ENCODE measurements at places on chromosomes 7 and 10.

- DNase-seq: no peak
Observed at GRCh38 chr10:63128443-63128842, 4.7 kb upstream of the NRBF2 start.

DNA sequence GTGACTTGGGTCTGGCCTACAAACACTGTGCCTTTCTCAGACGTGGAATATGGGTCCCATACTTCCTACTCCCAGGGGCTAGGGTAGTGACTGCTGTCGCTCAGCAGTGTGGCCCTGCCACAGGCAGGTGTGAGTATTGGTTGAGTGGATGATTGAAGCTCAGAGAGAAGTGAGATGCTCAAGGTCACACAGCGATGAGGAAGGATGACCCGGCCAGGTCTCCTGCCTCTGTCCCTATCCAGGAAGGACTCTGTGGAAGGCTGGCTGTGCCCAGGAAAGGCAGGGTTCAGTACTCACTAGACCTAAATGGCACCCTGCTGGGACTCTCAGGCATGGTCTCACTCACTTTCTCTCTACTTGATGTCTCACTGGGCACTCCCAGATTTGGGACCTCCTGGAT lies 2.8 kb downstream of the PRF1 start:
- DNase-seq: no peak

DNA sequence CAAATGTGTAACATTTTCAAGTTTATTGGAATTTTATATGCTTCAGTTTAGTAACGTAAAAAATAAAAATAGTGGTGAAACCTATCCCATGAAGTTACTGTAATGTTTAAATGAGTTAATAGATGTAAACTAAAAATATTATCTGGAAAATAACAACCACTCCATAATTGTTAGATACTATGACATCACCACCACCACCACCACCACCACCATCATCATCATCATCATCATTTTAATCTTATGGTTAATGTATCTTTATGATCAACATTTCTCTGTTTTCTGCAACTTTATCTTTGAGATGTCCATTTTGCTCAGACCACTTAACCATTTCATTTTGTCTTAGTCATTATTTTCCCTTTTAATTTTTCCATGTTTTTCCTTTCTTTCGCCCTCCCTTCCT lies 23.4 kb upstream of the CACNA2D1 start:
- DNase-seq: no peak

GRCh38 chr7:36161996-36162395 lies 8.9 kb downstream of the EEPD1 start:
- DNase-seq: no peak

DNA sequence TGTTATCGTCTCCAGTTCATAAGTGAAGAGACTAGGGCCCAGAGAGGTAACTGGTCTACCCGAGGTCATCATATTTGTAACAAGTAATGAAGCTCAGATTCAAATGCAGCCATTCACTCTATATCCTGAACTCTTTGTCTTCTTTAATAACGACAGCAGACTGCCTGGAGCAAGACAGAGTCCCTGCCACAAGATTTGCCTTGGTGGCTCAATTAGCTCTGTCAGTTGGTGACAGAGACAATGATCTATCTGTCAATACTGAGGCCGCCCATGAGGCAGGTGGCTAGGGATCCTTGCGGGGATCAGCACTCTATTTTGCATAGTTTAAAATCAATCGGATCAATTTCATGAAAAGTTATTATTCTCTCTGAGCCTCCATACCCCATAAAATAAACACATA lies 43.9 kb downstream of the SH3PXD2A start:
- no peak for DNase-seq

- no peak for DNase-seq
Observed at GRCh38 chr7:47258798-47259197, 323.1 kb downstream of the TNS3 start.

- DNase-seq: no peak
Observed at GRCh38 chr7:153397906-153398305, 638.4 kb downstream of the ACTR3B start.

- DNase-seq: no peak
Observed at GRCh38 chr7:124032369-124033094, at the start of gene TMEM229A. TMEM229A (minus strand) TSS chr7:124033067; CDS start chr7:124033003, 64 bp downstream.

- no peak for DNase-seq
Observed at GRCh38 chr7:155594961-155595366, 48.6 kb upstream of the CNPY1 start.

DNA sequence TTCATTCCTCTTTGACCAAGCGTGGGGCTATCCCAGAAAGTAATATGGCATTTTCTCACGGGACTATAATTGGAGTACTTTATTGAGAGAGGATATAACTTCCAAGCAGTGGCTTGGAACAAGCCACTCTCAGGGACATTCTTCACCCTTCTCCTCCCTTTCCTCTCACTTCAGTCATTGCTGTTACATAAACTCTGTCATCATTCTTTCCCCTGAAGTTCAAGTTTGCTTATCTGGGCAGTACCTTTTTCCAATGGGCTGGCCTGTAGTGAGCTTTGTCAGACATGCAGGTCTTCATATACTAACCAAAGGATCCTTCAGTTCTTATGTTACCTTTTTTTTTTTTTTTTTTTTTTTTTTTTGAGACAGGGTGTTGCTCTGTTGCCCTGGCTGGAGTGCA lies 58.7 kb upstream of the KMT2E start:
- no peak for DNase-seq

DNA sequence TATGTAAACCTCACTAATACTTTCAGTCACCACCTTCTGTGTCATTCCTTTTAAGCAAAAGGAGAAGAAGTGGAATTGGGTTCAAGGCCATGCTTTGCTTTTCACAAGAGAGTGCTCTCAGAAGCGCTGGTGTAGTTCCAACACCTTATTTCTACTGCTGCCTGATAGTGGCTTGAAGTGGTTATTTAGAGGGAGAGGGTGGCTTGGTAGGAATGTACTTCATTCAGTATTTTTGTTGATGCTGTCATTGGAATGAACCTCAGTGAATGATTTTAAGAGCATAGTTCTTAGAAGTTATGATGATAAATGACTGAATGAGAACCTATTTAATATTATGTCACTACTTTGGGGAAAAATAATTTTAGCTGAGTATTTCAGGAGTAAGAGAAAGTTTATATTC lies 396.7 kb downstream of the EXOC4 start:
- DNase-seq: no peak

DNA sequence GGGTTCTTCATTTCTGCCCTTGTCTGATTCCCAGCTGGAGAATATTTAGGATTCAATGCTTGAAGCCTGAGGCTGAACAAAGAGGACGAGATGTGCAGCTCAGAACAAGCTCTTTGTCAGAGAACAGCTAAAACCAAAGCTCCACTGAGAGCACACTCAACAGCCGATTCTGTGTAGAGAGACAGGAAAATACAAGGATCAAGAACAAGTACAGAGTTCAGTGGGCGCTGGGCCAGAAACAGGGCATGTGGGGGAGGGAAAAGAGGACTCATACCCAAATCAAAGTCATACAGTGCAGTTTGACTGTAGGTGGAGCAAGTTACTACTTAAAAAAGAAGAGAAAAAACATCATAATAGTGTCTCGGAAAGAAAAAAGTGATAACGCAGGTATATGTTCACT lies at the start of gene AGMO:
AGMO (minus strand) TSS at position 181 of the 400 bp plus-strand sequence.
- no peak for DNase-seq

GRCh38 chr7:22663357-22663718 lies 63.7 kb upstream of the IL6 start:
- DNase-seq: no peak

GRCh38 chr7:94324380-94325121 lies 70.1 kb upstream of the COL1A2 start:
- DNase-seq: no peak

DNA sequence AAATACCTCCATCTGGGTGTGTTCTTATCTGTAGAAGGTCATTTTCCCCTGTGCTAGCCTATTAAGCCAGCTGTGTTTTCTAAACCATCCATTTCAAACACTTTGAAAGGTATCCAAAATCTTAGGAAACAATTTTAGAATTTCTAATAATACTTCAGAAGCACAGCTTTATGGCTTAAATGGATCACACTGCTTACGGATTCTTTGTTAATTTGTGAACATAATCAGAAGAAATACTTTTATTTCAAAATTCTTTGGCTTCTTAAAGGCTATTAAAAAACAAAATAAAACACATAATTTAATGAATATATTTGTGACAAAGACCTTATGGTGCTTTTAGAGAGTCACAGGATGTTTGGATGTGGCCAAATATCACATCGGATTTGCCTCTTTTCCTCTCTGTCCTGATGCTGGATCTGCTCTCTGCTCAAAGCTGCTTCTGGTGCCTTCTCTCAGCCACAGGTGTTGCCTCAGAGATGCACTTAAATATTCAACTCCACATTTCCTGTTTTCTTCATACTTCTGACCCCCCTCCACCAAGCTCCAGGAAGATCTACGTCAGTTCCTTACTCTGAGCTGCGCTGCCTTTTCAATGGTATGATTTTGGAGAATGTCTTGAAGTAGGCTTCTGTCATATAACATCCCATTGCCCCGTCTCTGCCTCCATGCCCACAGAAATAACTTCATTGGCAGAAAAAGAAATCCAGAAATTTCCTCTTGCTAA lies 230.6 kb downstream of the MLLT10 start:
- no peak for DNase-seq

DNA sequence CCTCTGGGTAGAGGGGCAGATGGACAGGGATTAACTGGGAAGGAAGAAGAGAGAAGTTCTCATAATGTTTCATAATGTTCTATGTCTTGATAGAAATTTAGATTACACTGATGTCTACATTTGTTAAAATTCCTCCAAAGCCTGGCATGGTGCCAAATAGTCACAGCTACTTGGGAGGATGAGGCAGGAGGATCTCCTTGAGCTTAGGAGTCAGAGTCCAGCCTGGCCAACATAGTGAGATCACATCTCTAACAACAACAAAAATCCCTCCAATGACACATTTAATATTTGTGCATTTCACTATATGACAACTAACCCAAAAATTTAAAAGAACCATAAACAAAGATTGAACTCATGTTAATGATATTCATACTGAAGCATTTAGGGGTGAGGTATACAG lies 33.0 kb upstream of the PPP1R3C start:
- no peak for DNase-seq

DNA sequence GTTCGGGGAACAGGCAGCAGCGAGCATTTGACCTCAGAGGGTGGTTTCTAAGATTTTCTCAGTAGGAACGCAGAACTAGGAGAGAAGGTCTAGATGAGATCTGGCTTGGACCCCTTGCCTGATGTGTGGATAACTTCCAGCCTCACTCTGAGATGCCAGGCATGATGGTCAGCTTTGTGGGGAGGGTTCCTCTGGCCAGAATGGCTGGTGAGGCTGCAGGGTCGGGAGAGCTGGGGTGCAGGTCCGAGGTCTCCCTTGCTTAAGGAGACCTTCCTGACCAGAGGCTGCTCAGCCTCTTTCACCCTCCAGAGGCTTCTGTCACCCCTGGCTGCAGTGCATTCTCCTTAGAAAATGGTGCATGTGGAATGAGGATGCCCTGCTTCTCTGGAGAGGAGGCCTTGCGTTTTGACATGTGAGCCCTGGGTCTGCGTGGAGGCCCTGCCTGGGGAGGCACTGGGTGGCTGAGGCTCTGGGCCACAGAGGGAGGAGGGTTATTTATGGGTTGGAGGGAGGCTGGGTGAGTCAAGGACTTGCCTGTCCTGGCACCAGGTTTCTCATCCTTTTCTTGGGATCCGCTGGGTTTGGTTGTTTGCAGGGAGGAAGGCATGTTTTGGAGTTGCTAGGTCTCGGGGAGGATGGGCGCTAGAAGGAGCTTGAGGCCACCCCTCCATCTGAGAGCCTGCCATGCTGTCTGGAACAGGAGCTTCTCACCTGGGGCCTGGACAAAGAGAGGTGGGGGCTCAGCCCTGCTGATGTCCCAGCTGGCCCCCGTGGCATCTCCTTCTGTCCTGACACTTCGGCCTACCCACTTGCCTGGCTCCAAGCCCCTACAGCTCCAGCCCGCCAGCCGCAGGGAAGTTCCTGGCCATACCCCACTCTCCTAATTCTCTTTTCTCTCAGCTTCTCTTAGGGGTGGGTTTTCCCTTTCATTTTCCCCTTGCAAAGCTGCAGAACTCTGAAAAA lies 3.9 kb downstream of the FAM241B start:
- DNase-seq: no peak

- DNase-seq: no peak
Observed at GRCh38 chr7:45158471-45158870, 880 bp downstream of the RAMP3 start.

GRCh38 chr7:132544999-132545398 lies 31.3 kb downstream of the PLXNA4 start:
- DNase-seq: no peak

GRCh38 chr7:57071-57470 lies 135.3 kb upstream of the FAM20C start:
- DNase-seq: no peak

GRCh38 chr7:4838626-4839334 lies 23.1 kb downstream of the PAPOLB start:
- DNase-seq: no peak

GRCh38 chr7:114930829-114931655 lies 9.1 kb downstream of the MDFIC start:
- DNase-seq: no peak

- DNase-seq: no peak
Observed at GRCh38 chr7:39527951-39528350, 38.3 kb upstream of the YAE1 start.

DNA sequence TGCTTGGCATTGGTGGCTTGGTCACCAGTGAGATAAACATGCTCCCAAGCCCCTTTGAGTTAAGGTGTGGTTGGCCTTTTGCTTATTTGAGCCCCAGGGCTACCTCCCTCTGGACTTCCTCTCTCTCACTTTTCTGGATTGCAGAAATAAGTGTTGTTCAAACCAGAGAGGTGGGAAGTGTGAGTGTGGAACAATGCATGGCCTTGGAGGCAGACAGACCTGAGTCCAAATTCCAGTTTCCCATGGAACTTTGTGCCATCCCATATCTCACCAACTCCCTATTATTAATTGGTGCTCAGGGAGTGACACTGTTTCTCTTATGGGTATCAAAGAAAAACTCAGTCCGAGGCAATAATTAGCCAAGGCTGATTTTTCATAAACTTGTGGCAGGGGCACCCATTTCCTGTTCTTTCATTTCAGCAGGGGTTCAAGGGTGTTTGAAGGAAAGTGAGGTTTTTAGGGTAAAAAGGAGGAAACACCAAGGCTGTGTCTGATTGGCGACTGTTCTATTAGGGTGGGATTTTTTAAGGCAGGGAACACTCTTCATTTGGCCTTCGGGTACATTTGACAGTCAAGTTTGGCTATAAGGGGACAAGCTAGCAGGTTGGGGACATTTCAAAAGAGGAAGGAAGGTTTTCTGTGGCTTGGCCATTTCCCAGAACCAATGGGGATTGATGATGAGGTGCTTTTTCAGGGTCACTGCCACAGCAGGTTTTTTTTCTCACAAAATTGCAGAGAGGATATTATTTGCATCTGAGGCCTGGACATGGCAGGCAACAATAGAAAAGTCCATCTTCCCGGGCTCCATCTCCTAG lies 148.8 kb upstream of the NPY start:
- DNase-seq: no peak

DNA sequence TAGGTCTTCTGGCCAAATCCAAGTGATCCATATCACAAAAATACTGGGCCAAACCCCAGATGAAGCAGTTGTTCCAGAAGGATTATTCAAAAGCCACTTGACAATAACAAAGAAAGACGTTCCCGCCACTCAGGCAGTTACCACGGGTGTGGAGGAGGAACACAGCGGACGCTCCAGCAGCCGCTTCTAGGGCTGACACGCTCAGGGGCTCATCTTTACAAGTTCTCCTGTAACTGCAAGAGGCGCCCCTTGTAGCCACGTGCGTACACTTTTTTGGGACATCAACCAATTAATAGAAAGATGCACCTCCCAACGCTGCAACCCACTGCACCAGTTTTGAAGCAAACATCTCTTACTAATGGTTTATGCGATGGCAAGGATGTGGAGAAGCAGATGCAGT lies 159.4 kb downstream of the GRID1 start:
- no peak for DNase-seq

Measured in CMK (cell line).